ENCODE measurements at places on chromosomes 13 and 19.

GRCh38 chr13:77300176-77301037, 26.5 kb downstream of the MYCBP2 start:
- DNase-seq = no peak

DNA sequence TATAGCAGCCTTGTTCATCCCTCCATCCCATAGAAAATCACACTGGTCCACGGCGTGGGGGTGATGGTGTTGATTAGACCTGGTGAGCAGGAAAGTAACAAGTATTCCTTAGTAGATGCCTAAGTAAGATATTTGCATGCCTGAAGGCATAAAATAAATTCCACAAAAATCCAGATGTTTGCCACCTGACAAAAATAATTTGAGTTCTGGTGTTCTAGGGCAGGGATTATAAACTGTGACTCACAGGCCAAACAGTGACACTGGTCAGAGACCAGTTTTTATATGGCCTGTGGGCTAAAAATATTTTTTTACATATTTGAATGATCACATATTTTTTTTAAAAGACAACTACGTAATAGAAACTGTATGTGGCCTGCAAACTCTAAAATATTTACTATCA, 310.7 kb downstream of the RFC3 start:
- DNase-seq = no peak

- no peak for DNase-seq
Observed at GRCh38 chr13:81171065-81171647, 830.2 kb upstream of the SPRY2 start.

- no peak for DNase-seq
Observed at GRCh38 chr19:17654993-17655392, 33.2 kb downstream of the UNC13A start.

- DNase-seq = no peak
Observed at GRCh38 chr19:15197275-15197941, 3.4 kb downstream of the NOTCH3 start.

DNA sequence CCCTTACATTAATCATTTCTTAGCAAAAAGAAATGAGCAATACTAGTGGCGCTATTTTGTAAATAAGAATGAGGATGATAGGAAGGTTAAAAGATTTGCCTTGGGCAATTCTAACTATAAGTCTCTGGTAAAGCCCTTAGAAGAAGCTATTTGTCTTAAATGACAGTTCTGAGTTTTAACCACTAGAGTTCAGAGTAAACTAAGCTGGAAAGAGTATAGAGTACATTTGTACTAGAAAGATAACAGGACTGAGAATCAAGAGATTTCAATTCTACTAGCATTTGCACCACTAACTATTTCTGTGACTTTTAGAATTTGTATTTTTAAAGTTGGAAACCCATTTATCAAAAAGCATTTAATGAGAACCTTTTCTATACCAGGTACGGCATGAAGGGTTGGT, 750.3 kb downstream of the OLFM4 start:
- DNase-seq = no peak

- DNase-seq = no peak
Observed at GRCh38 chr13:72384186-72384823, 343.1 kb downstream of the MZT1 start.

GRCh38 chr19:6413291-6413690, 11.3 kb downstream of the KHSRP start:
- DNase-seq = no peak

- DNase-seq = no peak
Observed at GRCh38 chr13:47454986-47455385, 546.1 kb downstream of the SUCLA2 start.

- no peak for DNase-seq
Observed at GRCh38 chr13:27113436-27113835, 58.2 kb downstream of the USP12 start.
